ENCODE measurements at places on chromosomes 1 and 21.
A peak's percentile ranks its signal among the peaks of the same experiment; 100 is the strongest.

DNA sequence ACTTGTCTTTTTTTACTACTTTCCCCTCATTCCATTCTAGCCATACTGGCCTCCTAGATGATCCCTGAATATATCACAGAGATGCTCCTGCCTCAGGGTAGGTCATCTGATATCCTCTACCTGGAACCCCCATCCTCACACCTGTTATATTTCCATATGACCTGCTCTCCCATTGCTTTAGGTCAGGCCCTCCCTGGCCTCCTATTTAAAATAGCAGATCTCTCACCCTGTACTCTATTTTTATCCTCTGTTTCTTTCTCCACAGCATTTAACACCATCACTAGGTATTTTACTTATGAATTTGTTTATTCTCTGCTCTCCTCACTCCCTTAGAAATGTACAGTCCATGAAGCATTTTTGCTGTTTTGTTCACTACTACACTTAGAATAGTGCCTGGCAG, 13.6 kb downstream of the PIK3R3 start:
- DNase-seq: no peak

DNA sequence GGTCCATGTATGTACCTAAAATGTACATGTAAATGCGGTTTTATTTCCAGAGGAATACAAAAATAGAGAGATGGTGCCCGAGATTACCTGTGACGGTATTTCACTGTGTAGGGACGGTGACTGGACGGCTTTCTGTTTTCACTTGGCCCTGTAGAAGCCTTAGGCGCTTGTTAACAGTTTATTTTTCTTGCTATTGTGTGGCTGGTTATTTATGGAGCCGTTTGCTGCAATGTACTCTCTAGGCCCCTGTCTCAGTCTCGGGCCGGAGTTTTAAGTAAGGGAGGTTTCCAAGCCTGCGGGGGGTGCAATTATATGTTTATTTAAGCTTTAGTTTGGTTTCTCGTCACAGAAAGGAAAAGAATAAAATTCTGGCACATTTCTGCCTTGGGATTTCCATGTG, 413 bp downstream of the EFCAB7 start:
- no peak for DNase-seq

DNA sequence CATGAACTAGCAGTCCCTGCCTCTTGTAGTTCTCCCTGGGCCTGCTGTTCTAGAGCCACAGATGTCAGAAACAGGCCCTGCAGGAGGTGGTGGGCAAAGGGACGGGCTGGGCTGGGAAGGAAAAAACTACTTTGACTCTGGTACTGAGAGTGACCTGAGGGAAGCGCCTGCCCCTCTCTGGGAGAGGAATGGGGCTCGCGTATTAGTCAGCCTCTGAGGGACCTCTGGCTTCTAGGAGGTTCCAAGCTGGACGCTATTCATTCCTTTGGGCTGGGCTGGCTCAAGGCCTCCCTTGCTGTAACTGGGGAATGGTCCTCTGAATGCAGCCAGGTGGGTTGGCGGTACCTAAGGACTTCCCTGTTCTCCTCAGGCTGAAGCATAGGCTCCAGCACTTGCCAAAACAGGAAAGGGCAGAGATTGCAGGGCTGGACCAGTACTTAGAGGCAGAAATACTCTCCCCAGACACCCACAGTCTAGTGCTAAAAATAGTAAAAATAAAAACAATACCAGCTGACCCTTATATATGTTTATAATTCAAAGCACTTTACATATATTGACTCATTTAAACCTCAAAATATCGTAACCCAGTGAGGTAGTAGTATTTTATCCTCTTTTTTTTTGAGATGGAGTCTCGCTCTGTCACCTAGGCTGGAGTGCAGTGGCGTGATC, 7.1 kb downstream of the POMGNT1 start:
- no peak for DNase-seq

DNA sequence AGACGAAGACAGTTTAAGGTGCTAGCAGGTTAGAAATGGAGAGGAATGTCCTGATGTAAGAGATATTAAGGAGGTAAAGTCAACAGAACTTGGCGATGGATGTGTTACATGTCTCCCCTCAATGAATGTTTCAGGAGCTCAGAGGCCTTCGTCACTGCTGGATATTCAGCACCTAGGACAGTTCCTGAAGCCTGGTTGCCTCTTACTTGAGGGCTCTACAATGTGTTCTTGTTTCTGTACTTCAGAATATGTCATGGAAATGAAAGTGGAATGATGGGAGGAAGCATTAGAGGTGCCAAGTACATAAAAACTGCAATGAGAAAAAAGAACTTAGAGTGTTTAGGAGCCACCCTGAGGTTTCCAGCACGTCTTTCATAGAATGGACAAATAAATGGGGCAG, 17.7 kb downstream of the TNR start:
- peak; percentile 24 for DNase-seq

DNA sequence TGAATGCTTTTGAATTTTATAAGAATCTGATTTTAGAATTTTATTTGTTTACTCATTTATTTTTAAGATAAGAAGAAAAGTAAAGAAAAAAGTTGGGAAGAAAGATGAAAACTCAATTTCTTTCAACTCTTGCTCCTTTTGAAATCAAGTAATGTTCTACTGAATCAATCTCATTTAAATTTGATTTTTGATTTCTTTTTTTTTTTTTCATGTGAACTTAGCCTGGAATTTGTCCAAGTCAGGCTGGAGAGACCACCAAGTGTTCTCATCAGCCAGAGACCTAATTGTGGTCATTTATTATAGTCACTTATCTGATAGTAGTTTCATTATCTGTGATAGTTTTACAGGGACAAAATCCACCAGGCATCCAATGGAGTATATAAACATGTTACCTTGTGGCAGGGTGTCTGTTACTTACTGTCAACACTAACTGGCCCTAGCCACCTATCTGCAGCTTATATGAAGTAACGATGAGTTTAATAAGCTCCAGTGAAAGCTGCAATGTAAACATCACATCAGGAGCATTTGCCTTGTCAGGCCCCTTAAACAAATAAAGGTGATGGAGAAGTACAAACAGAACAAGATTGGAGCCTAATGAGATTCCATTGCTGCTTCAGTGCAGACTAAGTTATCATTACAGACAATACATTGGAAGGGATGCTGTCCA, 39.2 kb downstream of the HLX start:
- no peak for DNase-seq

DNA sequence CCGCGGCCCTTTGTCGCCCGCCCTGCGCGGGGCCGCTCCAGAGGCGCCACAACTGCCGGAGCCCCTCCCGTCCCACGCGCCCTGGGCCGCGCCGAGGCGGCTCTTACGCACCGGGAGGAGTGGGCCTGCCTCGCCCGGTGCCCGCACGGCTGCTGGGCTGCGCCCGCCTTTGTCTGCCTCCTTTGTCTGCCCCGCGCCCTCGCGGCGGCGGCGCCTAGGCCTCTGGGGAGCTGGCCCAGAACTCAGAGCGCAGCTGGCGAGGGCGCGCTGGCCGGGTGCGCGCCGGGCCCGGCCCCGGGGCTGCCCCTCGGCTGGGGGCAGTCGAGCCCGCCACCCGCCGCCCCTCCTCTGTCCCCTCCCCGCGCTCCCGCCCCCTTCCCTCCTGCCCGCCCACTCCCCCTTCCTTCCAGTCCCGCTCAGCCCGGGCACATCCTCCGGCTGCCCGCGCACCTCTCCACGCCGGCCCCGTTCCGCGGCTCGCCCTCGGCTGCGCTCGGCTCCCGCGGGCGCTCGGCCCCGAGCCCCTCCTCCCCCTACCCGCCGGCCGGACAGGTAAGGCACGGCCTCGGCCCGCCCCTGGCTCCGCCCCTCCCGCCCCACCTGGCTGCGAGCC, at the start of gene DRAXIN:
DRAXIN (plus strand) TSS at position 409 of the 613 bp plus-strand sequence. CDS start 14,549 bp downstream, outside the sequence.
- no peak for DNase-seq

- DNase-seq: no peak
Observed at GRCh38 chr1:161791904-161792655, 26.0 kb downstream of the ATF6 start.

GRCh38 chr21:46128106-46128932, 27.1 kb downstream of the FTCD start:
- DNase-seq: peak; percentile 96

GRCh38 chr1:218298398-218298797, 13.3 kb downstream of the RRP15 start:
- DNase-seq: no peak

GRCh38 chr1:12177156-12177998, 10.6 kb downstream of the TNFRSF1B start:
- no peak for DNase-seq

DNA sequence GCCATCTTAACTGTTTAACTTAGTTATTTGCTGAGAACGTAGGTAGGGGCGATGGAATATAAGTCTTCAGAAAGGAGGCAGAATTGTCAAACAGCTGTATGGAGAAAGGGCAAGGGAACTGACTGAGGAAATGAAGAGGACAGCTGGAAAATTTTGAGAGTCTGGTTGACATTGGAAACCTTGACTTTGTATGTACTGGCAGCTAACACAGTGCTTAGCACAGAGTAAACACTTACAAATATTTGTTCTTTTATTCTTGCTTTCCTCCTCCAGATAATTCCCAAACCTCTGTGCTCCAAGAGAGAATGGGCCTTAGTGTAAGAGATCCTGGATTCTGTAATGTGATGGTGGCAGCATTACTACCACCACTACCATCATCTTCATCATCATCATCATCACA, 91.3 kb downstream of the ZSCAN20 start:
- no peak for DNase-seq

- no peak for DNase-seq
Observed at GRCh38 chr1:90715309-90715708, 1.8 kb downstream of the BARHL2 start.

DNA sequence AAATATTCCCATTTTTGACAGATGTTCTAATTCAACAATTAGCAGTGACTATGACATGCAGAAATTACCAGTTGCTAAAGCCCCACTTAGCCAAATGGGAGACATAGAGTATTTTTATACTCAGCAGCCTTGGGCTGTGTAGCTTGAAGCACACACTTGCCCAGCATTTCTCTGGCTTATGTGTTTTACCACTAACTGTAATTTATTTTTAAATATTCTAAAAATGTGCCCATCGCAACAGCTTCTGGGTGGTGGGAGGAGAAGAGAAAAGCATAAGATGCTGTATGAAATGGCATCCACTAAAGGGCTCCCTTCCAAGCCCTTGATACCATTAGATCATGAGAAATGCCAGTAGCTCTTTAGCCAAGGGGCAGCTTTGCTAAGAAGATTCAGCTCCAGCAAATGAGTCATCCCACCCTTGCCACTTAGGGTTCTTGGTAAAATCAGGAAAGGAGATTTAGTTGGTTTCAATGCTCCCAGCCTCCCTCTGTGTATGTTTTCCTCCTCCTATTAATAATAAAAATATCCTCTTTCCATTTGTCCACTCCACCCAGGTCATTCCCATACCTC, 462.7 kb upstream of the DEPDC1 start:
- DNase-seq: no peak

DNA sequence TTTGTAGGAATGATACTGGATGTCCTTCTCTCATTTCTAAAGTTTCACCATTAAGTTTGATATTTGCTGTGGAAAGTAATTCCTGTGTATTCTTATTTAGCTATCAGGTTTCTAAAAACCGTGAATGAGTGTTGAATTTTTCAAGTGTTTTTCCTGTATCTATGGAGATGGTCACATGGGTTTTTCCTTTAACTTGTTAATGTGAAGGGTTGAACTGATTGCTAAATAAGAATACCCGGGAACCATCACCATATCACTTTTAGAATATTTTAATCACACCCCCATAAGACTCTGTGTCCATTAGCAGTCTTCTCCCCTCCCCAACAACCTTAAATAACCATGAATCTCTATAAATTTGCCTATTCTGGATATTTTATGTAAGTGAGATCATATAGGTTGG, 16.5 kb upstream of the ASAP3 start:
- DNase-seq: no peak

DNA sequence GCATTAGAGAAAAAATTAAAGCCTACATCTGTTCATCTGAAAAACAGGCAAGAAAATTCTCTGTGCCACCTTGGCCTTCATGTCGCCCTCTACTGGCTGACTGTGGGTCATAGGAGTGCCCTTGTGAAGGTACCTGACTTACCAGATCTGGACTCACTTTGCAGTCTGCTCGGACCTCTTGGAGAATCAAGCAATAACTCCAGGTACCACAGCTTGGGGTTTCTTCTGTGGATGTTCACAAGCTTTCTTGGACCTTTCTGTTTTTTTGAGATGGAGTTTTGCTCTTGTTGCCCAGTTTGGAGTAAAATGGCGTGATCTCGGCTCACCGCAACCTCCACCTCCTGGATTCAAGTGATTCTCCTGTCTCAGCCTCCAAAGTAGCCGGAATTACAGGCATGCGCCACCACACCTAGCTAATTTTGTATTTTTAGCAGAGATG, 2.4 kb upstream of the PRAMEF18 start:
- DNase-seq: no peak

DNA sequence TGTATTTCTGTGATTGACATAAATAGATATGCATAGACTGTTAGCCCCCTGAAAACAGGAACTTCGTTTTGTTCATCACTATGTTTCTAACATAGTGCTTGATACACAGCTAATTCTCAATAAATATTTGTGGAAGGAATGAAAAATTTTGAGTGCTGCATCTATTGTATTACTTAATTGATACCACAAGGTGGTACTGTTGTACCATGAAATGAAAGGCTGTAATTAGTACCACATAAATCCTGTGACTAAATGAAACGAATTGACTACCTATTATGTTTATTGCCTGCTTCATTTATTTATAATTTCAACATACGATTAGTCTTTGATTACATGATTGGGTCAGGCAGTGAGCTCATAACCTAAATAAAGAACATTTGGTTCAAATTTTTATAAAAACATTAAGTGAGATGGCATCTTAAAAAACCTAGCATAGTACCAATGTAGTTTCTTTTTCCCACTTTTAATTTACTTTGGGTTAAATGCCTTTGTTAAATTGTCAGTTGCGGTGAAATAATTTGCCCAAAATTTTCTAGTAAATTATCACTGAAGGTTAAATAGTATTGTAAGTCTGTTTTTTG, 15.0 kb upstream of the TGFB2 start:
- peak; percentile 29 for DNase-seq

DNA sequence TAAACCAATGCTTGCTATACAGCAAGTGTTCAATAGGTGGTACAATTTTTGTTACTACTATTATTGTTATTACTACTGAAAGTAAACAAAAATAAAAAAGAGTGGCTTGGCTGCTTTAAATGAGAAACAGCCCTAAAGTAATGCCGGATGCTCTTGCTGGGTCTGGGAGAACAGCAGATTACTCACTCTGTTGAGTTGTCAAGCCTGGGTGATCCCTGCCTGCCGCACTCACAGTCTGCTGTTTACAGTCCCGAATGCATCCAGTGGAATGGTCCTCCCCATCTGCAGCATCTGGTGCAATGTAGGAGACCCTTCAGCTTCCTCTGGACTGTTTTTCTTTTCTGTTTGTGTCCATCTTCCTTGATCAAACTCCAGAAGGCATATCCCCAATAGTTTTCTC, 102.7 kb upstream of the IVNS1ABP start:
- DNase-seq: no peak

- DNase-seq: no peak
Observed at GRCh38 chr1:36890776-36891175, 143.5 kb downstream of the GRIK3 start.

GRCh38 chr1:26978901-26979300, 14.6 kb upstream of the TRNP1 start:
- no peak for DNase-seq
